ENCODE measurements at places on chromosomes 7 and 10. TPM values are rescaled to one million over a fixed set of nuclear protein-coding genes. Genes with fewer than 3 reads are reported as not detected.

The PON1 gene
- not detected for total RNA-seq

The SPDYE9 gene
- total RNA-seq = not detected

DNA sequence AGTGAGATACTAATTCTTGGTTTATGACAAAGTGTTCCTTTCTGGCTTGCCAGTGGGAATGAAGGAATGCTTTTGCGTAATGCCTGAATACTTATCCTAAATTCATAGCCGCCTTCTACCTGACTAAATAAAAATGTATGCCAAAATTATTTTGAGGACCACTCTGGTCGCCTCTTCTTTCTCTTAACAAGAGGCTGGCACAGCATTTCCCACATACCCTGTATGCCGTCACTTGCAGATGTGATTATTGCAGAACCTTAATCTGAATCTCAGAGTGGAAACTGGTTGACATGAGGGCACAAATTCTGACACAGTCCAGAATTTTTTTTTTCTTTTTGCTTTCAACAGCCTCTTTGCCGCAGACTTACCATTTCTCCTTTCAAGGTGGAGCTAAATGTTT is 124.6 kb upstream of the GLCCI1 start:
- no peak for DNase-seq

The GIMAP8 gene
- total RNA-seq = 4.1 TPM

DNA sequence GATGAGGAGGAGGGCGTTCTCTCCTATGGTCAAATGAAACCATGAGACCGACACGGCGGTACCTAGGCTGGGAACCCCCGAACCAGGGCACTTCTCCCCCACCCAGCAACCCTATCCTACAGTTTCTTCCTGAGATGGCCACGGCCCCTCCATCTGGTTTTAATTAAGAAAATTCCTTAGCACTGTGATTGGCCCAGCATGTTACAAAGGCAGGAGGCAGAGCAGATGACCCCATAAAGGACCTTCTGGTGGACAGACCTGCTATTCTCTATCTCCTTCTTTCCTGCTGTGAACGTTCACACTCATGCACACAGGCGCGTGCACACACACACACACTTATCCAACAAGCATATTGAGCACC is 129.4 kb downstream of the RGS10 start:
- DNase-seq = no peak

DNA sequence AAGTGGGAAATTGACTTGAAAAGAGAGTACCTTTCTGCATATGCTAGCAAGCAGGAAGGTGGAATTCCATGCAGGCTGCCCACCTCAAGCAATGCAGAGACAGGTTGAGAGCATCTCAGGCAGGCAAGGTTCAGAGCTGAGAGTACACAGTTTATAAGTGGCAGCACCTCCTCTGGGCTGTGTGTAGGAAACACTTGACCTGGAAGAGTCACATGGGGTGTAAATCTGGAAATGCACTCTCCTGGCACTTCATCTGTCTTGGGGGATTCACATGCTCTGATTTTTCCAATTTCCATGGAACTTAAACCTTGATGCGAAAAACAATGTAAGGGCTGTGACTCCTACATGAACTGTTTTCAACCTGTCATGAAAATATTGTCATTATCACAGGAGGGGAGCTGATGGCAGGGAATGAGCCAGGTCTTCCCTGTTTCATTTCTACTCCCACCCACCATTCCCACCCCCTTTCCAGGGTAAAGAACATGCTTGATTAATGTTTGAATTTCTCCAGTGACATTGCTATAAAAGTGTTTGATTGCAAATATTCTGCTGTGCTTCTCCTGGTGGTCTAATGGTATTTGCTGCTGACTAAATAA is 328.3 kb downstream of the BICC1 start:
- DNase-seq = no peak

DNA sequence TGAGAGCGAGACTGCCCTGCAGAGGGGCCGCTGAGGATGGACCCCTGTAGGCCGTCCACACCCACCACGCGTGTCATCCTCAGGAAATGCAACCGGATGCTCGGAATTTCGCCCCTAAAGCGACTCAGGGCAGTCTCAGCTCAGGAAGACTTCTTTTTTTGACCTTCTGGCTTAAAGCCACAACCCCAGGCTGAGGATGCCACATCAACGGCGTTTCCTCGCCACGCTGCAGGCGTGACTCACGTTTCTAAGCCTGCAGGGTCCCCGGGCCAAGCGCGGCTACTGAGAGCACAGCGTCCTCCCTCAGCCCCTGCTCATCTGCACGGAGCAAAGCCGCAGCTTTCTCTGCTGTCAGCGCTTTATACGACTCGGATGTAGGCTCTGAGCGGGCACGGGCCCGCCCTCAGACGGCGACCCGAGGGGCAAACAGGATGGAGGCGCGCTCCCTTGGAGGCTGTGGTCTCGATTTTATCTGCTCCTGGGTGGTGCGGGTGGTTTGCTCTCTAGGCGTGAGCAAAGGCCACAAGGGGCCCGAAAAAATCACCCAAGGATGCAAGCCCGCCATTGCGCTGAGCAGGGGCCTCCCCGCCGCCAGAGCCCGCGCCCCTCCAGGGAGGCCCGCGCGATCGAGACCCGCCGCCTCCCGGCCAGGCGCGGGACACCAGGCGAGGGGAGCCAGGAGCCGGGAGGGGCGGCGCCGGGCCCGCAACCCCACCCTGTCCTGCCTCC is 726 bp upstream of the INSIG1 start:
- DNase-seq = peak; percentile 62

The ANKRD7 gene
- total RNA-seq = not detected

DNA sequence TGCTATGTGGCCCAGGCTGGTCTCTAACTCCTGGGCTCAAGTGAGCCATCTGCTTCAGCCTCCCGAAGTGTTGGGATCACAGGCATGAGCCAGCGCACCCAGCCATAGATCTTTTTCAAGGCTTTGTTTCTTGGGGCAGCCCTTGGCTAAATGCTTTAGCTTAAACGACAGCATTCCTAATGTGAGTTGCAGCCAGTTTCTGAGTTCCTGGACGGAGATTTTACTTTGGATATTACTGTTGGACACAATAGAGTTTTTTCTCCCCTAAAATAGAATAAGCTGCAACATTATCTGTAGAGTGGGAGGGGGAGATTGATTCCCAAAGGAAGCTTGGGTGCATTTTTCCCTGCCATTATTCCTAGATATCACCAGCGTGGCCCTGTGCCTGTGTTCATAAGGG is 103.0 kb upstream of the BTBD16 start:
- DNase-seq = no peak

The PLEKHA8 gene
- 9.9 TPM for total RNA-seq

DNA sequence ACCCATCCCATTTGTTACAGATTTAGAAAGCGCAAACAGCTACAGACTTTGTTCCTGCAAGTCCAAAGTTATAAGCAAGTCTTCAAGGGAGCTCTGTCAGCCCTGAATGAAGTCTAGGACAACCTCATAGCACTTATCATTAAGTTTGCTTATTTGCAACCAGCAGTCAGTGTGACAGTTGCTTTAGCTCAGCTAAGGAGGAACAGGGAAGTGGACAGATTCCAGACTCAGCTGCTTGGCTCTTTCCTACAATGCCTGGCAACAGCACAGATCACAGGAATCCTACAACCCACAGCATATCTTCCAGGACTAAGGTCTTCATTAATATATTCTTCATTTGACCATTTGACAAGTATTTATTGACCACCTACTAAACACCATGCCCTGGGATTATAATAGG is 17.4 kb upstream of the KIF5B start:
- no peak for DNase-seq

The LMOD2 gene
- not detected for total RNA-seq

The NKX2-3 gene
- total RNA-seq = 5.2 TPM

- no peak for DNase-seq
Observed at GRCh38 chr10:7260412-7260900, 150.4 kb downstream of the SFMBT2 start.

- DNase-seq = peak; percentile 91
Observed at GRCh38 chr10:96586419-96587263, at the start of gene TM9SF3. Gene TM9SF3, minus strand, starts transcription at chr10:96587012. Its CDS starts 177 bp downstream, at chr10:96586835.

GRCh38 chr7:144057954-144058353 is 9.2 kb downstream of the OR2A5 start:
- no peak for DNase-seq

DNA sequence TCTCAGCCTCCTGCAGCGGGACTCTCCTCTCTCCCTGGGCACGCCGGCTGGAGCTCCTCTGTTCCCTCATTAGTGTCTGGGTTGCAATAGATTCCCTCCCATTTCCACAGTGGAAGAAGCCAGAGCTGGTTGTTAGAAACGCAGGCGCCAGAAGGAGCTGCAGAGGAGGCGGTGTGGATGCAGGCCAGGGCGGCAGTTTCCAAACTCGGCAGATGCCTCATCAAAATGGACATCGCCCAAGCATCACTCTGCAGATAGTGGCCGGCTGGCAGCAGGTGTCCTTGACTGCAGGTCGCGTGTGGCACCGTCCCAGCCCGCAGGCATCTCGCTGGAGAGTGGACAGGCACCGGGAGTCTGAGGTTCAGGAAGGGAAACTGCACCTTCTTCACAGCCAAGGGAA is 201.8 kb downstream of the TCERG1L start:
- no peak for DNase-seq

- no peak for DNase-seq
Observed at GRCh38 chr7:16803881-16804673, 722 bp downstream of the AGR2 start.

GRCh38 chr10:13074563-13075451 is 25.2 kb upstream of the OPTN start:
- peak; percentile 72 for DNase-seq

GRCh38 chr7:1402110-1402790 is 57.0 kb downstream of the MICALL2 start:
- no peak for DNase-seq

DNA sequence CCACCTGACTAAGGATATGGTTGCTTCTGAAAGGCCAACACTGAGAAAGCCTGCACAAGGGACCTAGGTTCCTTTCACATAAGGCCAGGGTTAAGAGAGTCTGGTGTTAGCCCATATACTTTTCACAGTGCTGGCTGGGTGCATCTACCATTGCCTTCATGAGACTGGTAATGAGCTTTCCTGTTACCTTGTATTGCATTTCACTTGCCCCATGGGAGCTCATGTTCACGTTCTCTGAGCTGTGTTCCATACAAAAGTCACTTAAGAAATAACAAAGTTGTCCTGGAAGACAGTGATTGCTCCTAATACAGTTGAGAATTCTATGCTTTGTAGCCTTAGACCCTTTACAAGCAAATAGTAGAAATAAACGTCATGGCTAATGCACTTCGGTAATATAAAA is 337.8 kb upstream of the TEX47 start:
- DNase-seq = no peak

DNA sequence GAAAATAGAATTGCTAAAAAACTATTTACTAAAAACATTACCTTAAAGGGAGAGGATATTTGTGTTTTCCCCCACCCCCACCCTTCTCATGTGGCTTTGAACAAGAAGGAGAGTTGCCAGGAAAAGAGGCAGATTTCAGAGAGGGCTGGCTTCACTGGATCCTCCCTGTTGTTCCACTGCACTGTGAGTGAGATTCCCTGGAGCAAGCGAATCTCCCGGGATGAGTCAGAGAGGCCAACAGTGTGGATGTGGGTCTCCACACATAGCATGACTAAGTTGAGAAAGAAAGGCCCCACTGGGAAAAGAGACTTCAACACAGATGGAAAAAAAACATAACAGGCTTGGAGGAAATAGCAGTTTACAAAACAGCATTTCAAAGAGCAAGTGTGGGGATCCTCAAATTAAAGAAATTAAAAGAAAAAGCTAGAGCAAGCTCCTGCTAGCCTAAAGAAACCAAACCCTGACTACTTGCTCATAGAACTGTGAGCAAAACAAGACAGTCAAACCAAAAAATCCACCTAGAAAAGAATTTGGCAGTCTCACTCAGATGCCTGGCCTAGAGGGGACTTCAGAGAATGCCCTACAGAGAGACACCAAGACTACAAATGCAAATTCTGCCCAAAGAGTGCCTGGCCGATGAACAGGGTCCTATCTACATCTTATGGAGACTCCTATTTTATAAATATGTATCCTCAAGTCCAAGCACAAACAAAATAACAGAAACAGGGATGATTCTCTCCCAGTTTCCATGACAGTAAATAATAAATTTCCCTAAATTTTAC is 3.4 kb downstream of the CAV1 start:
- no peak for DNase-seq

DNA sequence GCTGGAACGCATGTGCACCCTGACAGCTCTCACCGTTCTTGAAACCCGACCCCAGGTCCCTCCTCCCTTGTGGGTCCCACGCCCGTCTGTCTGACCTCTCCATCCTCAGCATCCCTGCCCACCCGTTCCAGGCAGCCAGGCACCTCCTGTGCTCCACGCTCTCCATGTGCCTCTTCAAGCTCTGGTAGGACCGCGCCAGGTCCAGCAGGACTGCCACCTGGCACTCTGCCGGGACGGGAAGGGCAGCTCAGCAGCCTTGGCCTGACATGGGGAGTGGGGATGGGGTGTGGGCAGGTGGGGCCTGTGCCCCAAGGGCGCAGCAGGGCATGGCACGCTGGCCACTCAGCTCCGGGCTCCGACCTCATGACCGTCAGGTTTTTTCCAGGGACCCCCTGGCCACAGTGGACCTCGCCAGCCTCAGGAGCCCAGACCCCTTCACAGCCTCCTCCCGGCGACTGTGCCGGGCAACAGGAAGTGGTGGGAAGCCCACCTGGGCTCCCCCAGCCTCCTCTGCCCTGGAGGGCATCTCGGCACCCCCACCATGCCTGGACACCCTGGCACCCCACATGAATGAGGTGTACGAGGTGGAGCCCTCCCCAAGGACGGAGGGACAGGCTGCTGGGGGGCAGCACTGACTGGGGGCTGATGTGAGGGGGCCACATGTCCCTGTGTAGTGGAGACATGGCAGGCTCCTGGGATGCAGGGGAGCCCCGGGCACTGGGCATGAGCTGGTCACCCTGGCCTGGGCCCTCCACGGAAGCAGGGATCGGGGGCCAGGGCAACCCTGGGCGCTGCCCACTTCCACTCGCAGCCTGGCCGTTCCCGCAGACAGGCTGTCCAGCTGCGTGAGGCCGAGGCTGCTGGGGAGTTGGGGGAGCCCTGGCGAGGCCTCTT is 25.1 kb upstream of the NKX6-2 start:
- no peak for DNase-seq

The MYO3A gene
- total RNA-seq = not detected

- DNase-seq = no peak
Observed at GRCh38 chr10:109062371-109062770, 860.9 kb downstream of the XPNPEP1 start.

DNA sequence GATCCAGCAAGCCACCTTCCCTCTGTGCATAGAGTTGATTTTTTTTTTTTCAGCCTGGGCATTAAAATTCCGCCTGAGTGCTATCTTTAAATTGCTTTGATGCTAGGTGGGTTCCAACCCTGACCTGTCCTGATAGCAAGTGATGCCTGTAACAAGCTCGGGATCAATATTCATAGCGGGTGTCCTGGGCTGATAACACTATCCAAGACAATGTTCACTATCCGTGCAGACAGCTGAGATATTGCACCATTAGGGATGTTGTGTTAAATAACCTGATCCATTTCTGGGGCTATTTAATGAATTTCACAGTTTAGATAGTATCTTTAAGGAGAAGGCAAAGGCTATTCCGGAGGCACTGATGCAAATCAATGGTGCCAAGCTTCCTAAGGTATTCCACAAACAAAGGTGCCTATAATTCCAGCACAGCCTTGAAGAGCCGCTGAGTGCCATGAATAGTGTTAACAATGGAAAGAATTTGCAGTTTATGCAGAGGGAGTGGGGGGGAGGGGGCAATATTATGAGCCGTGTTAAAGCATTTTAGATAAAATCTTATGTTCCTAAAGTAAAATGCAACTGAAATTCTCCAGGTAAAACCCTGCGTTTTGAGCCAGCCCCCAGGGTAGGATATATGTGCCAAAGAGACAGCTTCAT is 4.2 kb upstream of the NKX1-2 start:
- no peak for DNase-seq

GRCh38 chr7:119890631-119891030 is 382.3 kb upstream of the KCND2 start:
- DNase-seq = no peak

Data from Peyer's patch (tissue), 4 donors.